IMR-90 (cell line): ENCODE measurements at places on chromosomes 6 and 20. TPM values are rescaled to one million over a fixed set of nuclear protein-coding genes. Genes with fewer than 3 reads are reported as not detected.

BANF2 gene
- polyA plus RNA-seq, result not detected in 2 replicates

STK4 gene
- 8.3 and 10.2 TPM in 2 replicates for polyA plus RNA-seq

SLCO4A1 gene
- polyA plus RNA-seq, result 1.1 and 1.5 TPM in 2 replicates

LKAAEAR1 gene
- polyA plus RNA-seq, result 0.16 and 0.21 TPM in 2 replicates

ANKRD66 gene
- not detected in 2 replicates for polyA plus RNA-seq

ACTR5 gene
- polyA plus RNA-seq, result 5.9 and 6.2 TPM in 2 replicates

DNA sequence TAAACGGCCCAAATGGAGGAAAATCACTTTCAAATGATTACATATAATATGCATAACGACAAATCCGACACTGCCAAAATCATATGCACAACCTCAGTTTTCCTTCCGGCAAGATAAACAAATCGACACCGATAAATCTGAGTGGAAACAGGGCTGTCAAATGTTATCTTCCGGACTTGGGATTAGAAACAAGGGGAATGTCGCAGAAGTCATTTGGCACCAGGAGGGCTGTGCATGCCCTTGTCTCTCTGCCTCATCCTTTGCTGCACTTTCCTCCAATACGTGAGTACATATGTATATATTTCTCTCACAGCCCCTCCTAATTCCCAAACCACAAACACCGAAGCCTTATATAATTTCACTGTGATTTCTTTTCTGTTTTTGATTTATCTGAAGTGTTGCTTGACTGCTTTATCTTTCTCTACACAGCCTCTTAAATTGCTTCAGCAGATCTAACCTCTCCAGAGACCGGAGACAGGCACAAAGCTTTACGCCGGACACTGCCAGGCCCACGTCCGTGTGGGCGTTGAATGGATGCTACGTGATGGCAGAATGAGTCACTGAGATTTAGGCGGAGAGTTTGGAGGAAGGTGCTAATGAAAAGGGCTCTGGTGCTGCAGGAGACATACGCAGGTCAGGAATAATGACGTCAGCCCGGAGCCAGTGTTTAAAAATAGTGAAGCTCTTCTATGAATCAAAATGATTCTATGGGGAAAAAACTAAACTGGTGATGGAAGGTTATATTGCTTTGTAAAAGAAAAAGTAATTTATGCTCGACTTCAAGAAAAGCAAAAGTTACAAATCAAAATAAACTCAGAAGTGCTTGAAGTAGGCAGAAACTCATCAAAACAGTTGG is 21.0 kb upstream of the PRELID3B start:
- DNase-seq, result peak; percentile 95

GRCh38 chr6:73152966-73153757 is 72.1 kb downstream of the KHDC1L start:
- DNase-seq, result peak; percentile 68

GRCh38 chr6:7108196-7108963 is 619 bp downstream of the RREB1 start:
- peak; percentile 49 for DNase-seq

- no peak for DNase-seq
Measured at GRCh38 chr6:46014511-46015118, 1.0 kb downstream of the CLIC5 start.

DNA sequence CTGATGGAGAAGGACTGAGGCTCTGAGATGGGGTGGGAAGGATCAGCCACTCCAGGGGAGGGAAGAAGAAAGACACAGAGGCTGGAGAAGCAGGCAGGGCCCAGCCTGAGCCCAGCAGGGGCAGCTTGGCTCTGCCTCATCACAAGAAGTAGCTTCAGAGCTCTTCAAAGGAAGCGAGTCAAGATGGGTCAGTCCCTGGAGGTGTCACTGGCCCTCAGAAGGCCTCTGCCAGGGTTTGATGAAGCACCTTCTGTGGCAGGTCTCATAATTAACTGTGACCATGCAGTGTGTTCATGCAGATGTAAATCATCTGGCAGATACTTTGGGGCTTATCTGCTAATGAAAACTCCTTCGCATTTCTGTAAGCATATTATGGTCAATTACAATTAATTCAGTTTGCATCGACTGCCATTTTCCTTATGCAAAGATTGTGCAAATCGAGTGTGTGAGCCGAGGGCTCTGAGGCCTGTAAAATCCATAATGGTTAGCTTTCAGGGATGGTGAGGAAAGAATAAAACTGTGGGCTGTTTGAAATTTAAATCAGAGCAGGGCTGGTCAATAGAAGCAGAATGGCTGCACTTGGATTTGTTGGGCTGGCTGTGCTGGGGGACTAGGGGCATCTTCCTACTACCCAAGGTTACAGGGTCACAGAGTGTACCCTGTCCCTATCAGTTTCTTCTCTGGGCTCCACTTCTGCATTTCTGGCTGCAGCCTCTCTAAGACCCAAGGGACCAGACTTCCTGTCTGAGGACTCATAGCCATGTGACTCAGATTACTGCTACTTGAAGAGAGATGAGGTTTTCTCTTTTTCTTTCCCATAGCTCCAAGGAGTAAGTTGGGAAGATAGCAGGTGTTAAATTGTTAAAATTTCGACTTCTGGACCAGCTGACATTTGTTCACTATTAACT is 376.6 kb downstream of the DHX35 start:
- DNase-seq, result no peak

DNA sequence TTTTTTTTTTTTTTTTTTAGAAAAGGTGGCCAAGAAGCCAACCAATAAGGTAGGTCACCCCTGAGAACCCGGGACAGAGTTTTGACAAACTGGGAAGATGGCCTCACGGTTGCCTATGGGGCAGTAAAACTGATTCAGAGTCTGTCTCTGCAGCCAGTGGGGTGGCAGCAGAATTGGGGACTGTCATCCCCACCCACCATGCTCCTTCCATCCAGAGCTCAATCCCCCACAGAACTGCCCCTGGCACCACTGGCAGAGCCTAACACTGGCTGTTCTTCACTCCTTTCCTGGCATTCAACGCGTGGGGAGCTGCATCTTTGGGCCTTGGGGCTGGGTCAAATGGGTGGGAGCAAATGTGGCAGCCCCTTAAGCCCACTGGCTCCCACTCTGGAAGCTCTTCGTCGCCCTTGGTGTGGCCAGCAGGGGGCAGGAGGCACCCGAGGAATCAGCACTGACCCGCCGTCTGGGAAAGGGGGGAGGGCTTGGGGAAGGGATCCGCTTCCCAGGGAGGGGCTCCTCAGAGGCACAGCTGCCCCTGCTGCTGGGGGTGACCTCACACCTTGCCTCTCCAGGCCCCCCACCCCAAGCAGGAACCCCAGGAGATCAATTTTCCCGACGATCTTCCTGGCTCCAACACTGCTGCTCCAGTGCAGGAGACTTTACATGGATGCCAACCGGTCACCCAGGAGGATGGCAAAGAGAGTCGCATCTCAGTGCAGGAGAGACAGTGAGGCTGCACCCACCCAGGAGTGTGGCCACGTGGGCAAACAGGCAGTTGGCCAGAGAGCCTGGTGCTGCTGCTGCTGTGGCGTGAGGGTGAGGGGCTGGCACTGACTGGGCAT is 10.4 kb downstream of the CD40 start:
- no peak for DNase-seq

GRCh38 chr6:139965393-139965792 is 590.9 kb upstream of the CITED2 start:
- DNase-seq, result peak; percentile 68

GRCh38 chr20:60269573-60270162 is 311.4 kb downstream of the CDH26 start:
- DNase-seq, result no peak

- DNase-seq, result no peak
Measured at GRCh38 chr6:21823371-21823770, 229.8 kb downstream of the SOX4 start.

- peak; percentile 88 for DNase-seq
Measured at GRCh38 chr6:87714093-87714842, 12.2 kb upstream of the AKIRIN2 start.

DNA sequence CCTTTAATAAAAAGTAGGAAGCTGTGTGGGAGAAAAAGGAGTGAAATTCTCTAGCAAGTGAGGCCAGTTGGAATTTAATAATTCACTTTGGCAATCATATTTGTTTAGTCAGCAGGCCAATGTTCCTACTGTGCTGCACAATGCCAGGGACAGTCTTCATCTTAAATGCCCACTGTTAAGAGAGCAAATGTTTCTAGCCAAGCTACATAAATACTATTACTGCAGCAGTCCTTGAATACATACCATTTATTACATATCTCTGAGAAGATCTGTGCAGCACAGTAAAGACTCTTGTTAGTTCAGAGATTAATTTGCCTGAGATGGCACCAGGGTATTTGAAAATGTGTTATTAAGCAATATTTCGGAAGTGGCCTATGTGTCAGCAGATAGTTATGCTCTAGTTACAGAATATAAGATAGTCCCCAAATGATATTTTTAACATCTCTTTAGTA is 105.4 kb downstream of the OGFRL1 start:
- DNase-seq, result peak; percentile 63

- DNase-seq, result no peak
Measured at GRCh38 chr6:44676246-44676790, 288.8 kb downstream of the CDC5L start.

GRCh38 chr6:90820436-90820835 is 233.6 kb upstream of the MAP3K7 start:
- DNase-seq, result no peak

DNA sequence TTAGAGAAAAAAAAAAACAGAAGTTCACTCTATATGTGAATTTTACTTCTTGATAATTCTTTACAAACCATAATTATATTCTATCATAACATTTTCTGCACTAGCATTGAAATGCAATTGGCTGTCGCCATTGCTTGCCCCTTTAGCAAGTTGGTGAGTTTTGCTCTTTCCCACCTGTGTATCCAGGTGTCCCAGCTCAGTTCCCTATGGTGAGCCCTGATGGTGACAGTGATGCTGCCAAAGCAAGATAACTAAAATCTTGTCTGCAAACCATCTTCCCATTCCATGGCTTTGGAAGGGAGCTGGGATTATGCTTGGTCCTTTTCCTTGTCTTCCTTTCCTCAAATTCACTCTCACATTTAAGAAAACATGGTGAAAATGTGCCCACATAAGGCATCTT is 429.6 kb downstream of the NKAIN2 start:
- no peak for DNase-seq

DNA sequence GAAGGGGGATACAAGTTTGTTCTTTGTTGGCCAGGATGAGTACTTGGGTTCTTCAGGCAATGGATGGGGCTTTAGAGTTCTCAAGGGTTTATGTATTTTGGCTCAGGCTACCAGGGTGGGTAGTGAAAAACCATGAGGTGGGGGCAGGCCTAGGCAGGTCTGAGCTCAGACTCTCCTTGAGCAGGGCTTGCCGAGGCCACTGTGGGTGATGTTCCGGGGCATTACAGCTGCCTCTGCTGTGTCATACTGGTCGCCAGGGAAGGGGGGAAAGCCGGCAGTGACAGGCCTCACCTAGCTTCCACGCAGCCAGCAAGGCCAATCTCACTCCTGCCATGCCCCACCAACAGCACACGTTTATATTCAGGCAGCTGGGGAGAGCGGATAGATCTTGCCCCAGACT is 79.6 kb downstream of the BCKDHB start:
- no peak for DNase-seq

DNA sequence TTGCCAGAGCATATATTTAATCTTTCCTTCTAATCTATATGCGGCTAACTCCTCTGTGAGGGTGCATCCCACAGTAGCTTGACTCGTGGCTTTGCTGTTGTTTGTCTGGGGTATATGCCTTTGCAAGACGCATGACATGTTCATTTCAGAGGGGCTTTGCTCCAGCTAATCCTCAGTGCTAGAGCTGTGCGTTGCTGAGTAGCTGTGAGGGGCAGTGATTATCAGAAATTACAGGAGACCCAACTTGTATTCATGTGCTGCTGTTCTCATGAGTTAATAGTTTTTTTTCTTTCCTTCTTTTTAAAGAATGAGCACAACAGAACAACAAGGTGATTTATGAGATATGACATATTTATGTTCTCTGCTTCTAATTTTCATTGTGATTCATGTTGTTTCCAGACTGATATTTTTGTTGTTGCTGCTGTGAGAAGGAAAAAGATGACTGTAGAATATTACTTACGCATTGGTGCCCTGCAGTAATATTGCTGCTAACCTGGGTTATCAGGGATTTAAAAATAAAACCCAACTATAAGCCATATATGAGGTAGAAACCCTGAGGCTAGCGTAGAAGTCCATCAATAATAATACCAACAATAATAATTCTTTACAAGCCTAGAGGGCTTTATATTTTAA is 168.3 kb downstream of the KLHL32 start:
- no peak for DNase-seq

- DNase-seq, result no peak
Measured at GRCh38 chr20:1479831-1480595, 11.2 kb downstream of the SIRPB2 start.

DNA sequence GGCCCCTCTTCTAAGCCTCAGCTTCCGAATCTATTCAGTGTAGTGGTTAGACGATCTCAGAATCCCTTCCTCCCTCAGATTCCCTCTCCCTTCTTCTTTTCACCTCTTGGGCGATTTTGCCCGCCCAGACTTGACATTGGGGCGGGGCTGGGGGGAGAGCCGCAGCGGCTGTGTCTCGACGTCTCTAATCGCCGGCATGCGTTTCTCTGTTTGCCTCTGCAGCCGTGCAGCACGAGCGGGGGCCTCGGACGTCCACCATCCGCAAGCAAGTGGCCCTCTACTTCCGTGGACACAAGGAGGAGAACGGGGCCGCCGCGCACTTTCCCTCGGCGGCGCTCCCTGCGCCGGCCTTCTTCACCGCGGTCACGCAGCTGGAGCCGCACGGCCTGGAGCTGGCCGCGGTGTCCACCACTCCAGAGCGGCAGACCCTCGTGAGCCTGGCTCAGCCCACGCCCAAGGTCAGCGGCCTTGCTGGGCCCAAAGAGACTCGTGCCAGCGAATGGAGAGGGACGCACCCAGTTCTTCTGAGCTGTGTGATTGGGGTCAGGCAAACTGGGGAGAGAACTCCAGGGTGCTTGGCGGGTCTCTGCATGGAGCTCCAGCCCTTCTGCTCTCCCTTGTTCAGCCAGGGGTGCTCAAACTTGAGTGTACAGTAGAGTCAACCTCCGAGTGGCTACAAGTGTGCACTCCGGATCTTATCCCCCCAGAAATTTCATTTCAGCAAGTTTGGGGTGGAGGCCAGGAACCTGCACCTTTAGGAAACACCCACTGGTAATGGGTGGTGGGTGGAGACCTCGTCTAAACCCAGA is 10.7 kb downstream of the NR2E1 start:
- DNase-seq, result no peak
